T-helper 17 cell (primary cell): ENCODE measurements at places on chromosomes 5 and 9.

- no peak overlapping the region for H3K27ac ChIP-seq
- peaks cover 10% of the 10 kb centered on the region for H3K4me1 ChIP-seq
- H3K27me3 ChIP-seq, result no peaks in the 10 kb centered on the region
- peaks cover 2% of the 10 kb centered on the region for H3K36me3 ChIP-seq
Observed at GRCh38 chr5:134521841-134522240, 3.6 kb upstream of the JADE2 start.

DNA sequence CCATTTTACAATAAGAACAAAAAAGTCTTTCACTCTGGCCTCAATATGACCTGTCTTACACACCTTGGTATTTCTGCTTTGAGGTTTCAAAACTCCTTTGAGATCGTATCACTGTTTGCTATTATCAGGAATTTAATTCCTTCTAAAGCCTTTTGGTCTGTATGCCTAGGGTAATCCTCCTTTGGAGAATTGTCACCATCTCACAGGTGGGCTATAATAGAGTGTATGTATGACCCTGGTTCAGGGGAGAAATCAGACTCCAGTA is 13.7 kb downstream of the CMYA5 start:
- H3K27me3 ChIP-seq, result no peaks in the 10 kb centered on the region
- no peak overlapping the region for H3K4me3 ChIP-seq
- H3K4me1 ChIP-seq, result peaks cover 13% of the 10 kb centered on the region
- no peak overlapping the region for H3K27ac ChIP-seq

GRCh38 chr9:100761276-100761802 is 183.5 kb downstream of the CAVIN4 start:
- H3K27me3 ChIP-seq, result no peaks in the 10 kb centered on the region
- H3K27ac ChIP-seq, result no peak overlapping the region
- H3K36me3 ChIP-seq, result no peaks in the 10 kb centered on the region
- no peak for DNase-seq
- H3K4me3 ChIP-seq, result no peak overlapping the region

- peaks cover 6% of the 10 kb centered on the region for H3K36me3 ChIP-seq
- no peak for DNase-seq
- H3K4me3 ChIP-seq, result peak overlapping the region; percentile 79
- peaks cover 24% of the 10 kb centered on the region for H3K4me1 ChIP-seq
- peak overlapping the region; percentile 85 for H3K27ac ChIP-seq
Observed at GRCh38 chr9:35844628-35845270, 15.7 kb downstream of the TMEM8B start.

DNA sequence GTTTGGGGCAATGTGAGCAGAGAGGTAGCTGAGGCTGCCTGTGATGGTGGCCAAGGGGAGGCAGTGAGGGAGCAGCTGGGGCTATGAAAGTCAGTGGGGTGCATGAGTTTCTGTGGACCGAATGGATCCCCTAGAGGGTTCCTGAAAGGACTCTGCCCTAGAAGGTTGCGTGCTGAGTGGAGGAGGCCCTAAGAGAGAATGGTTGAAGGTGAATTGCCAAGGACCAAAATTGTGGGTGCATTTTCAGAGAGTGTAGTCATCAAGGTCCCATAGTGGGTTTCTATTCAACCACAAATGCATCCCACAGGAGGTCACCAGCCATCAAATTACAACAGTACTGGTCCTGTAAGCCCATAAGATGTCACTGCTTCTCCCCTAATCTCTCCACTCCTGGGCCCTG is 298.3 kb downstream of the CDK5RAP2 start:
- H3K27me3 ChIP-seq, result no peaks in the 10 kb centered on the region
- no peaks in the 10 kb centered on the region for H3K4me1 ChIP-seq
- no peak overlapping the region for H3K4me3 ChIP-seq
- no peak for DNase-seq
- no peaks in the 10 kb centered on the region for H3K36me3 ChIP-seq

DNA sequence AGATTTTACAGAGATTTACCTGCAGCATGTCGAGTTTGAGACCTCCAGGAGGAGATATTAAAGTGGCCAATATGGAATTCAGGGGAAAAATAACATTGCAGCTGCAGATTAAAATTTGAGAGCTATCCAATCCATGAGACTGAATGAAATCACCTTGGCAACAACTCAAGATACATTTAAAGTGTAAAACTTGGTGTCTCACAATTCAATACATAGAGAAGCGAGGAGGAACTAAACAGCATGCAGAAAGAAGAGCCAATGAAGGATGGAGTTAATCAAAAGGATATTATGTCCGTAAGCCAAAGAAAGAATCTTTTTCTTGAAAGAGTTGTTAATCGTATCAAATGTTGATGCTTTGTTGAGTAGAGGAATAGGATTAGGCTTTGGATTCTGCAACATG is 455.1 kb downstream of the CDH18 start:
- no peaks in the 10 kb centered on the region for H3K36me3 ChIP-seq
- DNase-seq, result no peak
- H3K4me3 ChIP-seq, result no peak overlapping the region
- H3K4me1 ChIP-seq, result no peaks in the 10 kb centered on the region
